ENCODE measurements at places on chromosomes 2 and 18. TPM values are rescaled to one million over a fixed set of nuclear protein-coding genes. Genes with fewer than 3 reads are reported as not detected.
A peak's percentile ranks its signal among the peaks of the same experiment; 100 is the strongest.

- no peak for DNase-seq
Measured at GRCh38 chr2:207161247-207162123, 4.3 kb downstream of the KLF7 start.

DNA sequence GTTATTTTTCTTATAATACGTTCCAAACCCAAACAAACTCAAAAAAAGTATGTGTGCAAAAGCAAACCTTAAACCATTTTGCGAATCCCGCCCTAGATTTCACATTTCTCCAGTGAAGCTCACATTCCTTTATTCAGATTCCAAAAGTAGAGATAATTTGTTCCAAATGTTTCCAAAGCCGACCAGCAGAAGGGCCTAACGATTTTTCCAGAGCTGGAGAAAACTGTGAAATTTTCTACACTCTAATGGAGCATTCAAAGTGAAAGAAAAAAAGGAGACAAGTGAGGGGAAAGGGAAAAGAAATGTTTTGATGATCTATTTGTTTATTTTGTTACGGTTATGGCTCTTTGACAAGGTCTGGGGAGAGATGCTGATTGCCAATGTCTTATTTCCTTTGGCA is 286.5 kb upstream of the SLC14A2 start:
- no peak for DNase-seq

- DNase-seq, result no peak
Measured at GRCh38 chr2:106185475-106186184, 8.5 kb downstream of the UXS1 start.

DNA sequence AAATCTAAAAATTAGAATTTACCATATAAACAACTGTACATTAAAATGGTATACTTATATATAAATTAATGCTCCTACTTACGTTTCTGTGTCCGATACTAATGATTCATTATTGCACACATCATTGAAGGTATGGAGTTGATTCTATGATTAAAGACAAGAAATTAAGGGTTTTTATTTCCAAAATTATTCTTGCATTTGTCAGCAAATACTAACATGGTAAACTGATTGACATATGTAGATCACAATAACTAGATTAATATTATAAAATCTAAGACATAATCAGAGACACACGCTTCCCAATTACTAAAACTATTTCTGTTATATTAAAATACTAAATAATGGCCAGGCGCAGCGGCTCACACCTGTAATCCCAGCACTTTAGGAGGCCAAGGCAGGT is 92.6 kb downstream of the USP34 start:
- DNase-seq, result no peak

DNA sequence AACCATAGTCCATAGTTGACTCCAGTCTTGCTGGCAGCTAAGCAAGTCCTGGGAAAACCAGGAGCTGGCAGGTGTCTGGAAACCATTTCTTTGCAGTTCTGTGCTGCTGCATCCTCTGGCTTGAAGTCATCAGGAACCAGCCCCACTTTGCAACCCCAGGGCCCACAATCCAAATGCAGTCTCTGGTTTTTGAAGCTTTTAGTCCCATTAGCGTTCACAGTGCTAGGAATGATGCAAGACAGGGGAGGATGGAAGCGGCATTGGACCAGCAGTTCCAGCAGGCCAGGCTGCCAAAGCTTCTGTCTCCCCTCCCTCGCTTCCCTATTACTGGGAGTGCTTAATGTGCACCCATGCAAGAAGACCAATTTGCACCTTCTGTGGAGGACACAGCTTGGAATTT is 106.4 kb downstream of the ZBTB7C start:
- no peak for DNase-seq

DNA sequence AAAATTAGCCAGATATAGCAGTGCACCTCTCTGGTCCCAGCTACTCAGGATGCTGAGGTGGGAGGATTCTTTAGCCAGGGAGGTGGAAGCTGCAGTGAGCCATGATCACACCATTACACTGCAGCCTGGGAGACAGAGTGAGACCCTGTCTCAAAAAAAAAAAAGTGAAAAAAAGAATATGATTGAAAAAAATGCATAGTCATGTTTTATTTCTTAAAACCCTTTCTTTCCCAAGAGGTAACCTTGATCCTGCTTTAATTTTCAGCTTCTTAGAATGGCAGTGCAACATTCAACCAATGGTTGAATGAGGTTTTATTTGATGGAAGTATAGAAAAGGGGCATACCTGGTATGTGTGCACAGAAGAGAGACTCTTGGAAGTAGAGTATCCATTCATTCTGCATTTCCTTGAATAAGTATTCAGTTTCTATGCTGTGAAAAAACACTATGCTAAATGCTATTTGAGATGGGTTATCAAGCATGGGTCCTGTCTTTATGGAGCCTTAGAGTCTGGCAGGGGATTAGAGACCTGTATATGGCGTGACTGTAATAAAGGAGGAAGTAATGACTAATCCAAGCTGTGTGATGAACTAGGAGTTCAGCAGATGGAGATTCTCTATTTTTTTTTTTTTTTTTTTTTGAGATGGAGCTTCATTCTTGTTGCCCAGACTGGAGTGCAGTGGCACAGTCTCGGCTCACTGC is 146.3 kb downstream of the WDSUB1 start:
- DNase-seq, result no peak

- DNase-seq, result no peak
Measured at GRCh38 chr2:33785201-33786106, 186.4 kb upstream of the FAM98A start.

- DNase-seq, result peak; percentile 43
Measured at GRCh38 chr18:79274823-79275222, 120.9 kb upstream of the NFATC1 start.

DNA sequence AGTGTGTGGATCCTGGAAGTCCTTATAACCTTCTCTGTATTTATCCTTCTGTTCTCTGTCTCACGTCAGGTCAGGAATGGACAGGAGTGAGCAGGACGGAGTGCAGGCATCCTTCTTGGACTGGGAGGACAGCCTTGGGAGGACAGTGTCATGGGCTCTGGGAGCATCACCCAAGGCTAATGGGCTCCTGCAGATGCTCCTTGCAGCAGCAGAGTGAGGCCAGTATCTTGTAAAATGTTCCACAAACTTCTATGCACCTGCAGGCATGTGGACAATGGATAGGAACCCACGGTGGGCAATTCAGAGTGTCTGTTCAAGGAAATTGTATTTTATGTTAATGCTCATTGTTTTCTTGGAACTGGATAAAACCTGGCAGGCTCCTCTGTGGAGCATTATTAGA is 176.2 kb downstream of the RNF144A start:
- no peak for DNase-seq

Gene RAB6C
- 0.24 TPM for total RNA-seq

Gene CCBE1
- 0.70 TPM for total RNA-seq

Gene RBKS
- 3.3 TPM for total RNA-seq

Gene CFAP65
- 1.3 TPM for total RNA-seq
